ENCODE measurements at places on chromosomes 7 and 10.
A peak's percentile ranks its signal among the peaks of the same experiment; 100 is the strongest.

- no peak for DNase-seq
Observed at GRCh38 chr10:75685187-75685586, 253.8 kb downstream of the LRMDA start.

DNA sequence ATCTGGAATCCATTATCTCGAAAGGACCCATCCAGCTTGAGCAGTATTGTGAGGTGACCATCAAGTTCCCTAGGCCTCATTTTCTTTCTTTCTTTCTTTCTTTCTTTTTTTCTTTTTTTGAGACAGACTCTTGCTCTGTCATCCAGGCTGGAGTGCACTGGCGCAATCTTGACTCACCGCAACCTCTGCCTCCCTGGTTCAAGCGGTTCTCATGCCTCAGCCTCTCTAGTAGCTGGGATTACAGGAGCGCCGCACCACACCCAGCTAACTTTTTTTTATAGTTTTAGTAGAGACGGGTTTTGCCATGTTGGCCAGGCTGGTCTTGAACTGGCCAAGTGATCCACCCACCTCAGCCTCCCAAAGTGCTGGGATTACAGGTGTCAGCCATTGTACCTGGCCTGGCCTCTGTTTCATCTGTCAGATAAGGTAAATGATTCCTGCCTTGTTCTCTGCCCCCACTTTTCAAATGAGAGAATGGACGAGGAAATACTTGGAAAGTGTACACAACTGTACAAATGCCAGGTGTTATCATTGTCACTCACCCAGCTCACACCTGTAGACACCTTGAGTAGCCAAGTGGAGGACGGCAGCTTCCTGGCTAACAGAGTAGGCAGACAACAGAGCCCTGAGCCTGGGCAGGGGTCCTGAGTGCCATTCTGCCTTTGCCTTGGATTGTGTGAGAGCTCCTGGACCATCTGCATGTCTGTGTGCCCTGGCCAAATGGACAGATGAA, 54.1 kb downstream of the HK1 start:
- no peak for DNase-seq

DNA sequence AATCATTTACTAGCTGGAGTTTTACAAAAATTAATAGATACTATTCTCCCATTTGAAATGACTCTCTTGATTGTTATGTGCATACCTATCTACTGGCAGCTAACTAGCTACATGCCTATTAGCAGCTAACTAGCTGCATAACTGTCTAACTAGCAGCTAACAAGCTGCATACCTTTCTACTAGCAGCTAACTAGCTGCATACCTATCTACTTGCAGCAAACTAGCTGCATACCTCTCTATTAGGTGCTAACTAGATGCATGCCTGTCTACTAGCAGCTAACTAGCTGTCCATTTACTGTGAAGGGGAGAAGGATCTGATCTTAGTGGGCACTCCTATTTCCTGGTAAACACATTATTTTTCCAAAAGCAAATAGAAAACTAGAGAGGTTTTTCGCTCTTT, 439.4 kb upstream of the PFKP start:
- no peak for DNase-seq

DNA sequence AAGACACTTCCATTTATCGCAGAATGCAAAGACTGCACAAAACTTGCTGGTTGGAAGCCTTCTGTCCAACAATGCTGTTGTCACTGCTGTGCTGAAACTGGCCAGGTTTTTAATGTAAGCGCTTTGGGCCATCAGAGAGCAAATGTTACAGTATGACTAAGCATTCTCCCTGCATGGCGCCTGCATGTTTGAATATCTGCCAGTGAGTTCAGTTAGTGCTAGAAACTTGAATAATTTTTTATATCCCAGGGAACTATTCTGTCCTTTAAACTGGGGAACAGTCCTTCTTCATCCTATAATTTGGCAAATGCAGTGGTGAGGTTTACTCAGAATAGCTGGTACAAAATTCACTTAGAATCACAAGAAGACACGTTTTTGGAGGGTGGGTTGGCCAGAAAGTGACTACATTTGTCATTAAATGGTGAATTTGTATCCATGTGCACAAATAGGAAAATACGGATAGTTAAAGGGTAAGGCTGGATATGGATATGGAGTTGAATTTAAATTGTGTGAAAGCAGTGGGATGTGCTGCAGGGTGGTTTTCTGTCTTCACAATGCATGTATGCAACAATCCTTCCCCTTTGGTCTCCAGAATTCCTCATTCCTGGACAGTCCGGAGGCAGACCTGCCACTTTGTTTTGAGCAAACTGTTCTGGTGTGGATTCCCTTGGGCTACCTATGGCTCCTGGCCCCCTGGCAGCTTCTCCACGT, 1.7 kb downstream of the ABCC2 start:
- DNase-seq = no peak

DNA sequence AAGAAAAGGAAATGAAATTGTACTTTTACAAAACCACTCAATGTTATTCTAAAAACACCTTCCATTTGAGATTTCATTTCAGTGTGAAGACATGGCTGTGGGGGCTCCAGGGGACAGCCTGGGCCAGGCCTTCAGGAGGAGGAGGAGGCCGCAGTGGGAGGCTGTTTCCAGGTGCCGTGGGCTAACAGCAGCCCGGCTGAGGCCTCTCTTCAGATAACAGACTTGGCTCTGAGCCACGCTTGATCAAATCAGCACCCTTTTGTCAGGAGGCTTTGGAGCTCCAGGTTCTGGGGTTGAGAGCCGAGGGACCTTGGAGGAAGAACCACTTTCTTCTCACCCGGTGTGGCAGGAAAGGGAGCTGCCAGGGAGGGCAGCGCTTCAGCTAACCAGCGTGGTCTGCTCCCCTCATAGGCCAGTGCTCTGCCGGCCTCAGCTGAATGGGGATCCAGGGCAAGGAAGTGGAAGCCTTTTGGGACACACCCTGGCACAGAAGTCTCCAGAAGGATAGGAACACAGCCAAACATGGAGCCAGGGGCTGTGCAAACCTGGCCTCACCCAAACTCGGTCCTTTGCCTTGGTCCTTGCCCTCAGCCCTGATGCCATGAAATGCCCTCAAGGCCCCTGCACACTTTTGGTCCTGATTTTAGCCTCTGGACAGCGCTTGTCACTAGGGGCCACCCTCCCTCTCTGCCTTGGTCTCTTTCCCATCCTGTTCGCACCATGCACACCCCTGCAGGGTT, 23.5 kb upstream of the CHST15 start:
- peak; percentile 76 for DNase-seq

DNA sequence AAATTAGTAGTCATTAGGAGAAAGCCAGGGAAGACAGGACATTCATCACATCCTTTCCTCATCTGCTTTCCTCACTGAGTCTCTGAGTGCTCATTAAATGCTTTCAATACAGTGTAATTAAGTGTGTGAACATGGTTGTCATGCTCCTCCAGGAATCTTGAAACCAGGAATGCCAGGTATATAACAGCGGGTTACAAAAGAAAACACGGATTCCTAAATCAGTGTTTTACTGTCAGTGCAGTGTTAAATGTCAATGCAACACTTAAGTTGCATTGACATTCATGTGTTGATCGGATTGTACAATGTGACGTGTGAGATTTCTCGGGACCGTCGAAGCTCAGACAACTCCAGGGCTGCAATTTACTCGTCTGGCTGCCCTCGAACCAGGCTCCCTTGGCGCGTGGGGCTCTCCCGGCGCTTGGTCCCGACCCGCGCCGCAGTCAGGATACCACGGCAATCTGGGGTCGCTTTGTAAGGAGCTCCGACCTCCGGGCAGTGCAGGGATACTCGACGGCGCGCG, 455 bp upstream of the SPAG6 start:
- DNase-seq = no peak

GRCh38 chr7:149000961-149001360, 27.3 kb downstream of the PDIA4 start:
- peak; percentile 87 for DNase-seq

DNA sequence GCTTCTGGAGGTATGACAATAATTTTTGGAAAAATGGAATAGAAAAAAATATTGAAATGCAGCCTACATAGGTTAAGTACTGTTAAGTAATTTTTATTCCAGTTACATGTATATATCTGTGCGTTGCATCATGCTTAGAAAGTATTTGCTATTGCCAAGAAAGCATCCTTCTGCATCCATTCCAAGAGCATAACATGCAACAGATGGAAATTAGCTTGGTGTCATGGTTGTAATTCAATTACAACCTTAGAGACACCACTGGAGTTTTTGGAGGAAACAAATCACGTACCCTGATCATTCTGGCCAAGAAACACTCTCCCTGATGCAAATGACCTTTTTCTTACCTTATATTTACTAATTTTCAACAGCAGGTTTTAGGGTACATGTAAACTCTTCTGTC, 1.7 kb downstream of the AKR1B1 start:
- DNase-seq = no peak

DNA sequence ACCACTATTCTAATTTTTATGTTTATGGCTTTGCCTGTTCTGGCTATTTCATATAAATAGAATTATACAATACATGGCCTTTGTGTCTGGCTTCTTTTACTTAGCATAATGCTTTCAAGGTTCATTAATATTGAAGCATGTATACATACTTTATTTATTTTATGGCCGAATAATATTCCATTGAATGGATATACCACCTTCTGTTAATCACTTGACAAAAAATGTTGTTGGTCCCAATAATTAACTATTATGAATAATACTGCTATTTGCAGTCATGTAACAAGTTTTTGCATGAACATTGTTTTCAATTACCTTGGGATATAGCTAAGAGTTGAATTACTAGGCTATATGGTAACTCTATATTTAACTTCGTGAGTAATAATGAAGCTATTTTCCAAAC, 767.5 kb downstream of the INHBA start:
- no peak for DNase-seq

DNA sequence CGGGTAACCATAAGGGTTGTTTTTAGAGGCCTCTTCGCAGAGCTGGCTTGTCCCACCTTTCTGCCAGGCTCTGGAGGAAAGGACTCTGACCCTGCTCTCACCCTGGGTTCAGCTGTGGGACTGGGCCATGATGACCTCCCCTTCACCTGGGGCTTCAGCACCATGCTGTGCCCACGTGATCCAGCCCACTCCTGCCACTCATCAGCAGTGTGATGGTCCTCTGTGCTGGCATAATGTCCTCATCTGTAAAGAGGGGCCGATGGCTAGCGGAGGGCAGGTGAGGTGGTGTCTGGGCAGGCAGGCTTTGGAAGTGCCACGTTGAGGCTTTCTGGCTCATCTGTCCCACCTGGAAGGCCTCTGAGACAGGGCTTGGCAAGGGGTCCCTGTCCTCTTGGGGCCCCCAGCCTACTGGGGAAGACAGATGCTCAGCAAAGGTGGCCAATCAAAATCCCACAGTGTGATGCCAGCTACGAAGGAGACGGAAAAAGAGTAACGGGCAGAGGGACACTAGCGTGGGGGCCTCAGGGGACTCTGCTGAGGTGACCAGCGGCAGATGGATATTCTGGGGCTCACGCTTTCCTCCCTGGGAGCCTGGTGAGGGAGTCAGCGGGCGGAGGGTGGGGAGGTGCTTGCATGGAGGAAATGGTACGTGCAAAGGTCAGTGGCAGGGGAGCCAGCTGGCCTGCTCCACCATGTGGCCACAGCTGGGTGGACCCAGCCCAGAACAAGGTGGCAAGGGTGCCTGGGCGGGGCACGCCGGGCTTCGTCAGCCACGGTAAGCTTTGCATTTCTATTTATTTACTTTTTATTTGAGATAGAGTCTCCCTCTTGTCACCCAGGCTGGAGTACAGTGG, 5.4 kb downstream of the LRWD1 start:
- no peak for DNase-seq

DNA sequence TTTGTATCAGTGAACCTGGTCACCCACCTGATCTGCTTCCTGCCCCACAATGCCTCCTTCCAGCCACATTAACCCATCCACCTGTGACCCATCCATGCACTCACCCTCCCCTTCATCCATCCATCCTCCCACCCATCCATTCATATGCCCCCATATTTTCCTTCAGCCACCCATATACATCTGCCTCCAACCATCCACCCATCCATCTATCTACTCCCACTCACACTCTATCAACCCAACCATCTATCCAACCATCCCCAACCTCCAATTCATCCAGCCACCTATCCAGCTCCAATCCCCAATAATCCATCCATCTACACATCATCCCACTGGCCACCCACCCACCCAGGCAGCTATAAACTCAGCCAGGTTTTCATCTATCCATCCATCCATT, 51.0 kb downstream of the GRID1 start:
- no peak for DNase-seq

DNA sequence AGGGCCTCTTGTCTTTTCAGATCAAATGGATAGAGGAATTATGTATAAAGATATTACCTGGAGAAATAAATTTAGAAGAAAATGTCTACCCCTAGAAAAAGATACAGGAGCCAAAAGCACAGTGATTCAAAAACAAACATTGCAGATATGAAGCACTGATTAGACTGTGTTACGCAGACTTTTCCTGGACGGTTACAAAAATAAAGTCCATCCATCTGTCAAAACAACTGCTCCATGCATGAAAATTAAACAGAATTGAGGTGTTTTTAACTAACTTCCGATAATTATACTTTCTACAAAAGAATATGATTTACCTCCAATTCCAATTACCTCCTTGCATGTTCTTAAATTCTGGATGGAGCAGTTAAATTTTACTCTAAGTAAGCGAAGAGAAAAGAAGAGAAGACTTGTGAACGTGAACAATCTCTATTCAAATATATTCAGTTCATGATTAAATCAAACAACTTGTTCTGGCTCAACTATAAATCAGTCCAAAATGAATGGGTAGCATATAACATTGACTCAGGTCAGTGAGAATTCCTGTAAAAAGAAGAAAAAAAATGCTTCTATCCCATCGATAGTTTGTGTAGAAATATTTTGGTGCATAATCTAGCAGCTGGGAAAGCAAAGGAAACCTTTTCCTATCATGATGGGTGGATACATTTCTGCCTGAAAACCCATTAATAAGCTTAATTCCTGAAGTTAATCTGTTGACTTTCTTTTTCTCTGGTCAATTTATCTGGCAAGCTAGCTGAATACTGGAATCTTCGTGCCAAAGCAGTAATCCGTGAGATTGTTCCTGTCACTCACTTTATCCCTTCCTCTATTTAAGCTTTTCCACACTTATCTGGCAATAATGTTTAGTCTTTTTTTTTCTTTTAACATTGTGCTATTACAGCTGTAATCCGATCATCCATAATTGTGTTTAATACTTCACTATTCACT, 80.4 kb downstream of the SEMA3A start:
- no peak for DNase-seq

Data from SK-N-DZ (cell line).